Hippocampal formation (tissue), 2 donors: ENCODE measurements at places on chromosomes 16 and 17.

GRCh38 chr17:877630-878029, 95.5 kb downstream of the MRM3 start:
- DNase-seq = no peak

DNA sequence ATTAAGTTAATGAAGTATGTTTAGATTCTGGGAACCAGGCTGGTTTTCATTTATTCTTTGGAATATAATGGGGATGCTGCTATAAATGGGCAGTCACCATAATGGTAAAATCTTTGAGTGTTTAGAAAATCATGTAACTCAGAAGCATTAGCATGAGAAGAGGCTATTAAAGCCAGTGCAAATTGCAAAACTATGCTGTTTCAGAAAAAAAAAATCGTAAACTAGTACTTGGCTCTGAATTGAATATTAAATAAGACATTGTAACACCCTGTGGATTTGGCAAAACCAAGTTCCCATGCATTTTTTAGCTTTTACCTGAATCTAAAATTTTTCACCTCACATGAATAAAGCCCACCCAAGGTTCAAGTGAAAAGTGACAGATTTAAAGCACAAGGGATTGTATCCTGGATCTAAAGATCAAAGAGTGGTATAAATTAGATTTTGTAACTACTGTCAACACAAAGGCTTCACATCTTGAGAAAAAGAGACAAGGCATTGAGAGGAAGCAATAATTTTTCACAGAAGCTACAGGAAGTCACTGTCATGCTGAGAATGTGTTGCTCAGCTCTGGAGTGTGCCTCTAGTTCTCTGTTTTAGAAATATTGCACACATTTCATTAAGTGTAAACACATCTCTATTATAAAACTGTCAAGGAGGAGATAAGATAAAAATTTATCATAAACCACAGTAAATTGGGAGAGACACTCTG, 142.2 kb downstream of the ABCA8 start:
- no peak for DNase-seq

GRCh38 chr17:32445074-32445415, 735 bp downstream of the PSMD11 start:
- no peak for DNase-seq

DNA sequence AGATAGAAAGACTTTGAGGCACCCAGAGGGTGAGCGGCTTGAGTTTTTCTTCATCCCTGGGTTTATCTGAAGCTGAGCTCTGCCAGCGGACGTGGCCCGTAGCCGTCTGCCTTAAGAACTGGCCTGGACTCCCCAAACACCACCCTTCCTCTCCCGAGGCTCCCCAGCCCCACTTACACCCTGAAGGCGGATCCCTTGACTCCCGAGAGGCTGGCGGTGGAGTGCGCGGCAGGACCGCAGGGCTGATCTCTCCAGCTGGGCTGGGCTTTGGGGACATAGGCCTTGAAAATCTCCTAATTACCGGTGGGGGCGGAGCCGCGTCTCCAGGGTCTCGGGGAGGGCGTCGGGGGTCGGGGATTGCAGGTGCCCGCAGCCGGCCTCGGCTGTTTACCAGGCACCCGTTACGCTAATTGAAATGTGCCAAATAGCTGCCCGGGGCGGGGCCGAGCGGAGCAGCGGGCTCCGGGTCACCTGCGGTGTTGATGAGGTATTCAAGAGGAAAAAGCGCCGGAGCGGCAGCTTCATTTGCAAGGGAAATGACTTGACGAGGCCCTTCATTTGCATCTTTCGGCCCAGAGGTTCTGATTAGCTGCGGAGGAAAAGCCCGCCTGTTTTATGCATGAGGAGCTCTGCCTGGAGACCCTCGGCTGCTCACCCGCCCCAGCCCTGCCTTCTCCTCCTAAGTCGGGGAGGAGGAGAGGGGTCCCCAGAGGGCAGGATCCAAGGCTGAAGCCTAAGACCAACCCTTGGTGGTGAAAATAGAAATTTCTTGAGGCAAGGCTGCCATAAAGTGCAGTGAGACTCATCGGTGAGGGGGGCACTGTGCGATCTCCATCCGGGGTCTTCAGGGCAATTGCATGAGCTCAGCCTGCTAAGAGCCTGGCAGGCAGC, 100.7 kb downstream of the MGAT5B start:
- no peak for DNase-seq
